ENCODE measurements at places on chromosomes 7 and 10.

- DNase-seq, result no peak
These were observed 106.4 kb upstream of the GJD4 start for GRCh38 chr10:35498693-35499092.

- no peak for DNase-seq
These were observed 60.4 kb downstream of the ADD3 start for GRCh38 chr10:110067960-110068770.

GRCh38 chr7:111833466-111833865, 271.2 kb upstream of the IMMP2L start:
- no peak for DNase-seq

DNA sequence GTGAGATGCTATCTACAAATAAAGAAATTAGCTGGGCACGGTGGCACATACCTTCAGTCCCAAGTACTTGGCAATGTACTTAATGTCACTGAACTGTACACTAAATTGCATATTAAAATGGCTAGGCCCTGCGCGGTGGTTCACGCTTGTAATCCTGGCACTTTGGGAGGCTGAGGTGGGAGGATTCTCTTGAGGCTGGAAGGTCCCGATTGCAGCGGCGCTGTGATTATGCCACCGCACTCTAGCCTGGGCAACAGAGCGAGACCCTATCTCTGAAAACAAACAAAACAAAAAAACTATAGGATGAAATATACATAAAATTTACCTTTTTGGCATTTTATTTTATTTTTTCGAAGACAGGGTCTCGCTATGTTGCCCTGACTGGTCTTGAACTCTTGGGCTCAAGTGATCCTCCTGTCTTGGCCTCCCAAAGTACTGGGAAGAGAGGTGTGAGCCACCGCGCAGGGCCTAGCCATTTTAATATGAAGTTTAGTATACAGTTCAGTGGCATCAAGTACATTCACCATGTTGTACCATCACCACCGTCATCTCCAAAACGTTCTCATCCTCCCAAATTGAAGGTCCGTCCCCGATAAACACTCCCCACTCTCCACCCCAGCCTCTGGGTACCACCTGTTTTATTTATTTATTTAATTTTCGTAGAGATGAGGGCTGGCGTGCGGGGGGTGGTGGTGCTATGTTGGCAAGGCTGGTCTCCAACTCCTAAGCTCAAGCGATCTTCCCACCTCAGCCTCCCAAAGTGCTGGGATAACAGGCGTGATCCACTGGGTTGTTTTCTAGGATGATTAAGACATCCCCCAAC, 1.3 kb upstream of the EIF3B start:
- DNase-seq, result no peak

DNA sequence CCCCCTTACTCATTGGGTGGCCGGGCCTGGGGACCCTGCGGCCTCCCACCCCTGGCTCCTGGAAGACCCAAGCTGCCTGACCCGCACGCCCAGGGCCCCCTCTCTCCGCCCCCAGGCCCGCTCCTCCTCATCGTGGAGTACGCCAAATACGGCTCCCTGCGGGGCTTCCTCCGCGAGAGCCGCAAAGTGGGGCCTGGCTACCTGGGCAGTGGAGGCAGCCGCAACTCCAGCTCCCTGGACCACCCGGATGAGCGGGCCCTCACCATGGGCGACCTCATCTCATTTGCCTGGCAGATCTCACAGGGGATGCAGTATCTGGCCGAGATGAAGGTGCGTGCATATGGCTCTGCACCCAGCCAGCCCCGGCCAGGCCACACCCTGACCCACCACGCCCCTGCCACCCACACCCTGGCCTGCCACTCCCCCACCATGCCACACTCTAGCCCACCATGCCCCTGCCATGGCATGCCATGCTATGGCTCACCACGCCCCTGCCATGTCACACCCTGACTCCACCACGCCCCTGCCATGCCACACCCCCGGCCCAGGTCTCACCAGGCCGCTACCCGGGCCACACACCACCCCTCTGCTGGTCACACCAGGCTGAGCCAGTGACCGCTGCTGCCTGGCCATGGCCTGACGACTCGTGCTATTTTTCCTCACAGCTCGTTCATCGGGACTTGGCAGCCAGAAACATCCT, 18.7 kb upstream of the CSGALNACT2 start:
- no peak for DNase-seq

GRCh38 chr7:79037001-79037400, 416.5 kb downstream of the MAGI2 start:
- no peak for DNase-seq

- no peak for DNase-seq
These were observed 41.0 kb upstream of the ZNF518A start for GRCh38 chr10:96089116-96089515.

GRCh38 chr10:78278058-78278404, 244.4 kb downstream of the RPS24 start:
- no peak for DNase-seq

DNA sequence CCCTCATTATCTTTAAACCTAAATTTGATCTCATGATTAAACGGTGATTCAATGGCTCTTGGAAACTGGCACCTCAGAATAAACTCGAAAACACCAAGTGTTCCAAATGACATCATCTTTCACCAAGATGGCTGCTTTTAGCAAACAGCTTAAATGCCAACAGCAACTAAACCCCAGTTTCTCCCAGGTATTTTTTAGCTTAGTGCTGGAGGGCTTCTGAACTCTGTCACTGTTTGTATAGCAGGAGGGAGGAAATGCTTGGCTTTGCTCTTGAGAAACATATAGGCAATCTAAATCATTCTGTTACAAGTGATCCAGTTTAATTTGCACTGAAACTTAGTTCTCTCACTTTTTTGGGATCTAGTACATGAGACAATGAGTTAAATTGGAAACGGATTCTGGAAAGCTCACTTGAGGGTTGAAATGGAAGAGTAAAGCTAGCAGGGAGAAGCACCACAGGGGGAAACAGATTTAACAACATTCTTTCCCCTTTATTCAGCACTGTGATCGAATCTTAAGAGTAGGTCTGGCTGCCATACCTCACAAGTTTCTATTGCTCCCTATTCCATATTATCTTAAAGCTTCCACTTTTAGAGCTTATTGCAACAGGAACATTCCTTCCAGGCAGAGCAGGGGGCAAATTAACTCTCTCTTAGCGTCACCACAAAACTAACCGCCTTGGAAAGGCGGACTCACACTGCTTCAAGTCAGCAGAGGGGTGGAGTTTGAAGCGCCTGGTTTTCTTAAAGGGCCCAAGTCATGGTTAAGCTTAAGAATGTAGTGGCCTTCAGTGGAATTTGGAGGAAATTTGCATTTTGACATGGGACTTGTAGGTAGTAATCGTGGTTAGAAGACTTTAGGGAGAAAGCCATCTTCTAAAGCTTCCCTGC, 1.8 kb upstream of the CCDC6 start:
- DNase-seq, result no peak

GRCh38 chr10:28632584-28632945, 44.8 kb upstream of the BAMBI start:
- DNase-seq, result no peak

- DNase-seq, result no peak
These were observed 7.3 kb downstream of the SFRP5 start for GRCh38 chr10:97764519-97764931.

GRCh38 chr10:3926675-3927525, 141.9 kb upstream of the KLF6 start:
- DNase-seq, result no peak
